Fibroblast of skin of scalp (primary cell): ENCODE measurements at places on chromosomes 16 and 17.
A peak's percentile ranks its signal among the peaks of the same experiment; 100 is the strongest.

DNA sequence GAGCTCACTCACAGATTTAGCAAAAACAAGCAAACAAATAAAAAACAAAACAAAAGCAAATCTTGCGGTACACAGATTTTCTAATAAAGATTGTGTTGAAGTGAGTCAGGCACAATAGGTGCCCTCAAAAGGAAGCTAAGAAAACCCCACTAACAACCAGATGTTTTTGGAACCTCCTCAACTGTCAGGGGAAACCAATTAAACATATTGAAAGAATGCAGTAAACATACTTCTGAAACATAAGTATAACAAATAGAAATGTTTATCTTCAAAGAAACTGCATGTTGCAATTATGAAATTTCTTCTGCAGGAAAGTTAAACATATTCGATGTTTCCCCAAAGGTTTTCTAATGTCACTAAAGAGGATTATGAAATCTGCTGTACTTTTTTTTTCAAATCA, 110.5 kb upstream of the CORO6 start:
- no peak for DNase-seq

DNA sequence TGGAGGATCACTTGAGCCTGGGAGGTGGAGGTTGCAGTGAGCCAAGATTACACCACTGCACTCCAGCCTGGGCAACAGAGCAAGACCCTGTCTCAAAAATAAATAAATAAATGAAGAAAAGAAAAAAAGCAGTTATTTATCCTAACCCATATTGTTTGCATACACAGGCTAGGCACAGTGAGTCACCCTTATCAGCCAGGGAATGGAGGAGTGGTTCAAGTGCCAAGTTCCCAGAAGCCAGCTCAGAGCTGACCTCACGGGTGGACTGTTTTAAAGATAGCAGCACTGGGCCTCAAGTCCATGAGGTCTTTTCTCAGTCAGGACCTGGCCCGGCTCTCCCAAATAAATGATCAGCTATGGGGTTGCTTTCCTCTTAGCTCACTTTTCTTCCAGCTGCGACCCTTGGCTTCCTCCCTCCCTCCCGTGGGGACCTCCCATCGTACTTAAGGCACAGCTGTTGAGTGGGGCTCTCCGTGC, 22.6 kb upstream of the MGAT5B start:
- no peak for DNase-seq

- no peak for DNase-seq
Measured at GRCh38 chr16:30813821-30814189, 26.8 kb upstream of the ZNF629 start.

DNA sequence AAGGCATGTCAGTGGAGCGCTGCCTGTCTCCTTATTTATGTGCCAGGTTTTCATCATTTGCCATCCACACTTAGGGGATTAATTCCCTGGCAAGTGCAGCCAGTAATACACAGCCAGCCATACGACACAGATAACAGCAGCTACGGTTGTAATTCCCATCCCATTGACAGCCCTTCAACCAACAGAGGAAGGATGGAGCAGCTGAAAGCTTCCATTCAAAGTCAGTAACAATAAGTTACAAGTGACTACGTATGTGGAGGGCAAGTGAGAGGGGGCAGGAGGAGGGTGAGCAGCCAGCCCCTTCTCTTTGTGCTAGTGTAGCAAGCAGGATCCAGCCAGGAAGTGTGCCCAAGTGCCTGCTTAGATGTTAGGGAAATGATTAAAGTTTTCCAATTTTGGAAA, 53.8 kb upstream of the LYRM9 start:
- no peak for DNase-seq

DNA sequence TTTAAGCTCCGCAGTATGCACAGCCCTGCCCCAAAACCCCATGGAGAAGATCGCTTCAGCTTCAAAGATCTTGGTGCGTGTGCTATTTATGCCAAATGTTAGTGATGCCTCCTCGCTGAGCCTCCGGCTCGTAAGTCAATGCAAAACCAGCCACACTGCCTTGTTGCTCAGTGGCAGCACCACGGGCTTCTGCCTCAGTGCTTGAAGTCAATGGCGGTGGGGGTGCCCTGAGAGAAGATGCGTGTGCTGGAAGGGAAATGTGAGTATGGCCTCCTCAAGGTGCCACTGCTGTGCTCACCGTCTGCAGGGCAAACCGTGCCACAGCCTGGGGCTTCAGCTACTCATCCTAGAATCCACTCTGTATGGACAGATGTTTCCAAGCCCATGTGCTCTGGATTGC, 121.9 kb downstream of the XYLT1 start:
- DNase-seq, result no peak

DNA sequence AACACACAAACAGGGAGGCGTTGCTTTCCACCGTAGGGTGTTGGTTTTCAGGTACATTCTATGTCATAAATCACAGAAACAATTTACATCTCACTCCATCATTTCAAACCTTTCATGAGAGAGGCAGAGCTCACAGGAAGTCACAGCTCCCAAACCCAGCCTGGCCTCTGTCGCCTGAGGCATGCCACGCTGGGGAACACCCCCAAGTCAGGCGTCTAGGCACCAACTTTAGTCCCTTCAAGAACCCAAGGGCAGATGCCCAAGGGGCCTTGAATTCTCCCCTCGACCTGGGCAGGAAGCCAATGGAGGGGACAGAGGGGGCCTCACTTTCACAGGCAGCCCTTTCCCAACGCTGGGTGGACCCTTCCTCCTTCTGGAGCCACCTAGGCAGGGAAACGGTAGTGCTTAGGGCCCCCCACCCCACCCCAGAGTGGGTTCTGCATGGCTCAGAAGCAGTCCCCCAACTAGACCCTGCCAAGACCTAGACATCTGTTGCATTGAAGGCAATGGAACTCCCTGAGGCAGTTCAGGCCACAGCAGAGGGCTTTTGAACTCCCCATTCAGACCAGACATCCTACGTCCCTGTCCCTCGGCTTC, 10.6 kb downstream of the TBX4 start:
- DNase-seq, result no peak

DNA sequence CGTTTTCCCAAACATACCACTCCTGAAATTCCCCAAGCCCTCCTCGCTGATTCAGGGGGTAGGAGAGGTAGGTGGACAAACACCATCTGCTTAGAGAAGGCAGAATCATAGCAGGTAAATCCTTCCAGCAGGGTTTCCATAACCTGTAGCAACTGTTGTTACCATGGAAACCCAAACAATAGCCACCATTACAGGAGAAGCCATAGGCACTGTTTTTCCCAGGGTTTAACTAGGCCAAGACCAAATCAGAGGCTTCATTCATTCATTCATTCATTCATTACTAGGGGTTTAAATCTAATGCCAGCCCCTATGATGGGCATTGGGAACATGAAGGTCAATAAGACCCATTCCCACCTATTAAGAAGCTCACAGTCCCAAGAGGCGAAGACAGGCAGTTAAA, 25.5 kb upstream of the CIITA start:
- no peak for DNase-seq

DNA sequence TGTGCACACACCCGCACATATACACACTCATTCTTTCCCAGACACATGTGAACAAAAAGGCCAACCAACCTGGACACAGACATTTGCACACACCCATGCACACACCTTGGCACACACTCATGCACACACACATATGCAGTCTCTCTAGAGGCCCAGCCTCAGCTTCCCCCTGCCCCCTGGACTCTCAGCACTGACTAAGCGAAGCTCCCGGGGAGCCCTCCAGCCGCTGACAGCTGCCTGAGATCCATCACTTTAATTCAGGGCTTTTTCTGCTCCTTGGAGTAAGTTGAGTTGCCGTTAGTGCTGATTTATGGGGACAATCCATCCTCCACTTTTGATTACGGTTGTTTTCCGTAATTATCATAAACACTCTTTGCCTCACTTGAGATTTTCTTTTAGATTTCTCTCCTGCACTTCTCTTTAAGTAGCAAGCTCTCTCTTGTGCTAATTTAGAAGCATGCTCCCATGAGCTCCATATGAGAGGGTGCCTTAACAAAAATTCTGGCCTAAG, 158.6 kb upstream of the CDC42EP4 start:
- no peak for DNase-seq

- no peak for DNase-seq
Measured at GRCh38 chr17:45775576-45776011, 8.5 kb upstream of the CRHR1 start.

GRCh38 chr16:31360251-31360650, 5.3 kb downstream of the ITGAX start:
- no peak for DNase-seq

GRCh38 chr17:17606416-17607000, 15.0 kb upstream of the PEMT start:
- no peak for DNase-seq

GRCh38 chr17:81349397-81350319, 45.6 kb upstream of the BAHCC1 start:
- peak; percentile 49 for DNase-seq

DNA sequence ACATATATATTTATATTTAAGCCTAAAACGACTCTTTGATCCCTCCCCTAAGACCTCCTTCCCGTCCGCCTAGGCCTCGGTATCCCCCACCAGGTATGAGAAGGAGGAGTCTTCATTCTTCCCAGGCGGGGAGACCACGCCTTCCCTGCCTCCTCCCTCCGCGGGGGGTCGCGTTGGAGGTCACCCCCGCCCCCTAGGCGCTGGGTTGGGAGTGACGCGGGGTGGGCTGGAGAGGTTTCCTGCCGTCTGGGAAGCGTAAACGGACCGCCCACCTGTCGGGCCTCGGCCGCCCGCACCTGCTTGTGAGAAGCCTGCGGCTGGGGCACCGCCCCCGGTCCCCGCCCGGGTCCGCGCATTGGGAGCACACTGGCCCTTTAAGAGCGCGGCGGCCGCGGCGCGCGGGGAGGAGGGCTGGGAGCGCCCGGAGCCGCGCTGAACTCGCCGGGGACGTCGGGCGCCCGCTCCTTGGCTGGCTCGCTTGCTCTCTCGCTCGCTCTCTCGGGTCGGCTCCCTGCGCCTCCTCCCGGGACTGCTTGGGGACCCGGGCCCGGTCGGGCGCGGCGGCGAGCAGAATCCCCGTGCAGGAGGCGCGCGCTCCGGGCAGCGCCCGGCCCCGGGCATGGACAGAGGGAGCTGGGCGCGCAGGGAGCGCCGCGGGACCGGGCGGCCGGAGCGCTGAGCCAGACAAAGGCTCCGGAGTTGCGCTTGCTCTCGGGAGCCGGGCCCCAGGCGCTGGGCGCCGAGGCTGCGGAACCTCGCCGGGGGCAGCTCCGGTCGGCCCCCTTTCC, at the start of gene MMP15:
Gene MMP15, plus strand, starts transcription at position 404 of the 788 bp plus-strand sequence. CDS start 597 bp downstream, outside the sequence.
- peak; percentile 61 for DNase-seq

GRCh38 chr17:69468207-69468606, 53.7 kb downstream of the MAP2K6 start:
- no peak for DNase-seq

- no peak for DNase-seq
Measured at GRCh38 chr17:72077326-72077960, 43.4 kb upstream of the SOX9 start.

GRCh38 chr16:85286951-85287814, 174.9 kb upstream of the CIBAR2 start:
- DNase-seq, result peak; percentile 70

DNA sequence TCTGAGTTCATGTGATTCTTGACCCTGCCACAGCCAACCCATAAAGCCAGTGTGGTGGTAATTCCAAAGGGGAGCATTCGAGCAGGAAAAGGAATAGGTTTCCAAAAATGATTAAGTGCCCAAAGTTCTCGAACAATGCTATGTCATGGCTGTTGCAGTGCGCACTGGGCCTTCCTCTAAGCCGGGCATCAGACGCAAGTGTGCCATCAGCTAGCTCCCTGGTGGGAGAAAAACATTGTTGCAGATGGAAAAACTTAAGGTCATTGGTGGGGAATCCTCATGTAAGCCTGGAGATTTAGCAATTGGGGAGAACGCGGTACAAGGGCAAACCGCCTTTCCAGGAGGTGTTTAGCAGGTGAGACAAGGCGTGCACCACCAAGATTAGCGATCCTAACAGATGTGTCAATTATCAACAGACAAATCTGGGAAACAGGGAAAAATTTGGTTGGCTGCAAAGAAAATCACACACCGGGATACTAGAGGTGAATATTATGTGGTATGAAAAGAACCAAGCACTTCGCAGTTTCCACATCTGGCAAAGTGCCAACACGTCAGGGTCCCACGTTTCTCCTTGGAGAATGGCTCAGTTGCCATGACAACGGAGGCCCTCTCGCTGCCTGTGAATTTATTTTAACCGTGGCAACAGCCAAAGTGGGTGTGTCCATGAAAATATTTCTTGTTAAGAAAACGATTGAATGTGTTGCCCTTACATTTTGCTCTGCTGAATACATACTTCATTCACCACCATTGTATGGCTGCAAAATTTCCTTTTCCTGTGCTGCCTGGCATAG, 118.5 kb upstream of the CACNG5 start:
- peak; percentile 26 for DNase-seq

DNA sequence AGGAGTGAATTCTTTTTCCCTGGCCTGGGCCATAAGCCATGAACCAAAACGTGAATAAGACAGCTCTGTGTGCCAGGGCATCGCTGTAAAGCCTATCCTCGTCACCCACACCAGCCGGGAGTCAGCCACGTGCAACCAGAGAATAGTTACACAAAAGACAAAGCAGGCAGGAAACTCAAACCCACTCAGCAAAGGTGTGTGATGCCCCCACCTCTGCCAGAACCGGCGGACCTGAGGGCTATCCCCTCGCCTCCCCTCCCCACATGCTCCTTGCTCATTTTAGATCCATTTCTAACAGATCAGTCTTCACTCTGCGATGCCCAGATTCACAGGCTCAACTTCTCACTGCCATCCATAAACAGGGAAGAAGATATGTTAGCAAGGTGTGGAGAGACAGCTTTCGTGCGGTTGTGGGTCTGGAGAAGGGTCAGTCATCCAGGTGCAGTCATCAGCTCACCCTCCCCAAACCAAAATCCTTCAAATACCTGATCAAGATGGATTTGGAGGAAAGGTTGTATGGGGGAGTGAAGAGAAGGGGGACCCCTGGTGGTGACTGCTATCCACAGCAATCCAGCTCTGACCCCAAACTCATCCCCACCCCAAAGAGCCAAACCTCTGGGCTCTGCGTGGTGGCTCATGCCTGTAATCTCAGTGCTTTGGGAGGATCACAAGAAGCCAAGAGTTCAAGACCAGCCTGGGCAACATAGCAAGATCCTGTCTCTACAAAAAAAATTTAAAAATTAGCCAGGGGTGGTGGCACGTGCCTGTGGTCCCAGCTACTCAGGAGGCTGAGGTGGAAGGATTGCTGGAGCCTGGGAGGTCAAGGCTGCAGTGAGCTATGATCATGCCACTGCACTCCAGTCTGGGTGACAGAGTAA, 219.2 kb downstream of the C16orf78 start:
- DNase-seq, result peak; percentile 42

GRCh38 chr16:71354156-71354555, 4.4 kb upstream of the CALB2 start:
- no peak for DNase-seq

GRCh38 chr16:75379911-75380847, 53.1 kb downstream of the CFDP1 start:
- DNase-seq, result peak; percentile 22

DNA sequence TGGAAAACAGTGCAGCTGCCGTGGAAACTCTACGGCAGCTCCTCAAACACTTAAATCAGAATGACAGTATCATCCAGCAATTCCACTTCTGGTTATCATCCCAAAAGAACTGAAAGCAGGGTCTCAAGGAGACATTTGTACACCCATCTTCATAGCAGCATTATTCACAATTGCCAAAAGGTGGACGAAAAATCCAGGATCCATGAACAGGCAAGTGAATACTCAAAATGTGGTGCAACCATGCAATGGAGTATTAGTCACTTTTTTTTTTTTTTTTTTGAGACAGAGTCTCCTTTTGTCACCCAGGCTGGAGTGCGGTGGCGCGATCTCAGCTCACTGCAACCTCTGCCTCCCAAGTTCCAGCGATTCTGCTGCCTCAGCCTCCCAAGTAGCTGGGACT, 10.6 kb upstream of the AATK start:
- DNase-seq, result peak; percentile 26
